ENCODE measurements at places on chromosomes 7 and 10.

DNA sequence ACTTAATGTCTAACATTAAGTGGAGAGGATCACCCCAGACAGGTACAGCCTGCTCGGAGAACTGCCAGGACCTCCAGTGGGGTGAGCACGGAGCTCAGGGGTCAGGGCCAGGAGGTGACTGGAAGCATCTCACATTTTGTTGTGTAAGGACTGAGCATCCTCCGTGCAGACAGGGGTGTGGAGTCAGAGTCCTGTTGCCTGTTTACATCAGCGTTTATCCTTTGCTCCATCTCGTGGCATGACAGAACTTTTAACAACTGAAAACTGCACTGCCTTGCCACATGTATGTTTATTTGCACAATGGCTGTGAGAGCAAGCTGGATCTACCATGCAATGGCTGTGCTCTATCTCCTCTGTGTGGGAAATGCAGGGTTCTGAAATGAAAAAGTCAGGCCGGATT, 175.4 kb upstream of the AKR1E2 start:
- no peak for DNase-seq

GRCh38 chr10:72257051-72257892, 16.5 kb upstream of the DDIT4 start:
- no peak for DNase-seq

DNA sequence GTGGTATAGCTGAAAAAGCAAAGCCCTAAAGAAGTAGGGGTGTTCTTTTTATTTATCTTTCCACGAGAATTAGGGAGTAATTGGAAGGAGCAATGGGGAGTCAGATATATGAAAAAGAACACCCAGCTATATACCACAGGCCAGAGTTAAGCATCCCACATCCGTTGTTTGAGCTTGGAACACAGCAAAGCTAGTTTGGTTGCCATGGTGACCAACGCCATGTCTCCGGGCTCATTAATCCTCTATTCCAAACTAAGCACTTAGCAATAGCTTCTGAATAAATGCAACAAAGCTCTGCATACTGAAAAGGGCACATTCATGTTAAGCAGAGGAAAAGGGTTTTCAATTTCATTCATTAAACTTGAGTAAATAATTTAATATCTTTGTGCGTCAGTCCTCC, 23.5 kb downstream of the ASB4 start:
- no peak for DNase-seq

- DNase-seq: no peak
Observed at GRCh38 chr7:33079096-33079495, 16.5 kb upstream of the NT5C3A start.
